ENCODE measurements at places on chromosomes 7 and 10.

GRCh38 chr7:152522571-152523067, 86.8 kb upstream of the KMT2C start:
- DNase-seq = no peak

- no peak for DNase-seq
These were observed 136.3 kb downstream of the KCNMA1 start for GRCh38 chr10:77501152-77501845.

DNA sequence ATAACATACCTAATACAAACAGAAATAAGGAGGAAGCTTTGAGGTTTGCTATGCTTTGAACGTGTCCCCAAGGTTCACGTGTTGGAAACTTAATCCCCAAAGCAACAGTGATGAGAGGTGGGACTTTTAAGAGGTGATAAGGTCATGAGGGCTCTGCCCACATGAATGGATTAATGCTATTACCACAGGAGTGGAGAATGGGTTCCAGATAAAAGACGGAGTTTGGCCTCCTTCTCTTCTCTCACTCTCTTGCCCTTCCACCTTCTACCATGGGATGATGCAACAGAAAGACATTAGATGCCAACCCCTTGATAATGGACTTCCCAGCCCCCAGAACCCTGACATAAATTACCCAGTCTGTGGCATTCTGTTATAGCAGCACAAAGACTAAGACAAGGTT, 9.6 kb downstream of the ITGB1 start:
- DNase-seq = no peak

GRCh38 chr10:125144693-125145623, 15.4 kb downstream of the CTBP2 start:
- DNase-seq = no peak

GRCh38 chr7:46565253-46566096, 644.4 kb upstream of the IGFBP3 start:
- DNase-seq = no peak

DNA sequence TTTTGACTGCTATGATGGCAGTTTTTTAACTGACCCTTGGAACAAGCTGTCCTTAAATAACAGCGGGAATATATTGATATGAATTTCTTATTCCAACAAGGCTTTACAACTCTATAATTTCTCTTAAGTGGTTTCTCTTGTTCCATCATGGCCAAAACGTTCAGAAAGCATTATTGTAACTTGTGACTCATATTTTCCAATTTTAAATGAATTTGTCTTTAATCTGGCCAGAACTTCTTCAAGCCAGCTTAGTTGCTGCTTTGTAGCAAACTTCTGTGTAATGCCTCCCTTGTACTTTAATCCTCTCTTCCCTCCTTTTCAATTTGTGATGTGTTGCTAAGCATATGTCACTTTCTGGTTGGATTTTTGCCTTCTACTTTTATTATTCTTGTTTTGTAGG, 271.9 kb downstream of the KIF20B start:
- no peak for DNase-seq

- DNase-seq = no peak
These were observed 473.0 kb upstream of the KLF6 start for GRCh38 chr10:4257939-4258465.

GRCh38 chr10:73908853-73909539, 1.9 kb upstream of the PLAU start:
- DNase-seq = no peak

DNA sequence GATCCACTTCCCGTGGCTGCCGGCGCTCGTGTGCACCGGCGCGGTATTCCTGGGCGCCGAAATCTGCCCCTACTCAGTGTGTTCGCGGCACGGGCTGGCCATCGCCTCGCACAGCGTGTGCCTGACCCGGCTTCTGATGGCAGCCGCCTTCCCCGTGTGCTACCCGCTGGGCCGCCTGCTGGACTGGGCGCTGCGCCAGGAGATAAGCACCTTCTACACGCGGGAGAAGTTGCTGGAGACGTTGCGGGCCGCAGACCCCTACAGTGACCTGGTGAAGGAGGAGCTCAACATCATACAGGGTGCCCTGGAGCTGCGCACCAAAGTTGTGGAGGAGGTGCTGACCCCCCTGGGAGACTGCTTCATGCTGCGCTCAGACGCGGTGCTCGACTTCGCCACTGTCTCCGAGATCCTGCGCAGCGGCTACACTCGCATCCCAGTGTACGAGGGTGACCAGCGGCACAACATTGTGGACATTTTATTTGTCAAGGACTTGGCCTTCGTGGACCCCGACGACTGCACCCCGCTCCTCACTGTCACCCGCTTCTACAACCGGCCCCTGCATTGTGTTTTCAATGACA, 1.3 kb downstream of the CNNM1 start:
- no peak for DNase-seq

- no peak for DNase-seq
These were observed 490.6 kb downstream of the NEBL start for GRCh38 chr10:20406281-20407104.

DNA sequence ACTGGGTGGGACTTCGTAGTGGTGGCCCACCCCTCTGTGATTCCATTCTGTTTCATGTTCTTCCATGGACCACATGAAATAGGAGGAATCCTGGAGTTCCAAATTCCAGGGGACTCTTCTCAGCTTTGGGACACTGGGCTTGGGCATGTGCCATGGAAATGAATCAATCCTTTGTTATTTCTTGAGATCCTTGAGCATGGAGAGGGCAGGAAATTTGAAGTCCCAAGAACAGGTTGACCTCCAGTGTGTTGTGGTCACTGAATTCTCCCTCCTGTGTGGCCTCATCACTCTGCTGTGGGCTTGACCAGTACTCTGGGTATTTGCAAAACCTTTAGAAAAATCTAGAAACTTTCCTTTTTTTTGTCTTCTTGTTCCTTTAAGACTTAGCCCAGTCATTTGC, 22.7 kb downstream of the TACR2 start:
- DNase-seq = no peak

DNA sequence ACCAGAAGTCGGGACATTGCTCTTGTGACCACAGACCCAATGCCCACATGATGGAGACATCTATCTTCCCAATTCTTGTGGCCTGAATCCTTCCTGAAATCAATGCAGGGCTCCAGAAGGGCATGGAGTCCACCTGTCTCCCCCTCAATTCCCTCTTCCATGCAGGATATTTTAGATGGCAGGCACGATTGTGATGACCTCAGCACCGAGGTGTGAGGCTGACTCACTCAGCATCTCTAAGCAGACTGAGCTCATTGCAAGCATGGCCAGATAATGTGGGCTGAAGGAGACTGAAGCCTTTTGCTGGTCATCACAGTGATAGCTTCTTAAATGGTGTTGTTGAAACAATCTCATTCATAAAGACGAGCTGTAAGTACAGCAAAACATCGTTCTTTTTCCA, 374.9 kb upstream of the PODXL start:
- no peak for DNase-seq

DNA sequence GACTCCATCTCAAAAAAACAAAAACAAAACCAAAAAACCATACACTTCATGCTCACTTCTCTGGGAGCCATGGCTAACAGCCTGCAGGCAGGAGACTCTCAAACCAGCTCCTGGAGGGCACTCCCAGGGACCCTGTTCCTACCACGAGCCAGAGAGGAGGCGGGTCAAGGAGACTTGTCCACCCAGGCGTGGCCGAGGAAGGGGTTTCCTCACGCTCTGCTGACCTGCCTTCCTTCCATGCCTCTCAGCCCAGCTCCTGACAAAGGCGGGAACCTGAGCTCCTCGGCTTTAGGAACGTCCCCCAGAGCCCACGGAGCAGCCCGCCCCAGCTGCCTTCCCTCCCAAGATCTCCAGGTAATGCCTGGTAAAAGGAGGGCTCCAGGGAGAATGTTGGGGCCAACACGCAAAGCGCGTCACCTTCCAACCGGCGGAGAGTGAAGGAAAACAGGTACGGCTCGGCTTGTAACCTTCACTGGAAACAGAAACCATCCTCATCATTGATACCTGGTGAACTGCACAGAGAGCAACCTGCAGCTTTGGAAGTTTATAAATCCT, 9.5 kb downstream of the GPR146 start:
- DNase-seq = no peak

DNA sequence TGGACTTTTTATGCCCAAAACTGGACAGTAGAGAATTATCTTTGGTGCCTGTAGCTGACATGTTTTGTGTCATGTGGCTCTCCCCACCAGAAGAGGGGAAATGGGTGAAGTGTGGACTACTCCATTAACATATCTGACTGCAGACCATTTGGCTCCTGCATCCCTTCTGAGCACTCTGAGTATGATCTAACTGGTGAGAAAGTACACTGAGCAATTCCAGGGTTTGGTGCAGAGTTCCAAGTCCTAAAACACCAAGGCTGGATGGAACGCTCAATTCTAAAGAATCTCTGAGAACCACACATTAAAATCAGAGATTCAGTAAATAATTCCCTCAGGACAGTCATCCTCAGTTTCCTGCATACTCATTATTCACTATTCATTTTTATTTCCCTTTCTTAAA, 22.8 kb upstream of the OSBPL3 start:
- DNase-seq = no peak

DNA sequence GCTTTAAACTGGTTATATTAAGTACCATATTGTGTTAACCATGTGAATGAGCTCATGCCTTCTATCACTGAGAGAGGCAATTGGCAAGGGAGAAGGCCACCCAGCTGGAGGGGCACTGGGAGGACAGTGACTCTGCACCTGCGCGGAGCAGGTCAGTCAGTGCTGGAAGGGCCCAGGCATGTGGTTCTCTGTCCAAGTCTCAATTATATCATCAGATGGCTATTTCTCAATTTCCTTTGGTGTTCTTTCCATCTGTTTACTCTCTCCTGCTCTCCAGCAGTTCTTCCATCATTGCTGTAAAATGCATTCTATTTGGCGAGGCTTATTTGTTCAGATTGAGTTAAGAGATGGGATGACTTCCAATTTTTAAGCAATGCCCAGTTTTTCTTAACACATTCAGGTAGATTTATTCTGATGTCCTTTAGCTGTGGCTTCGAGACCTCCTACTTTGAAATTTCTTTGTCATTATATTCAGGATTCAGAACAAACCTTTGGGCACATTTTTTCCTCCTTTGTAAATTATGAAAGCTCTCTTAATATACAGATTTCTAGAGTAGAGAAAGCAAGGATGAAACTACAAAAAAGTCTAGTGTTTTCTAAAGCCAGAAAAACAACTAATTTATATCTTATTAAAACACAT, 159.3 kb downstream of the BMPER start:
- no peak for DNase-seq

DNA sequence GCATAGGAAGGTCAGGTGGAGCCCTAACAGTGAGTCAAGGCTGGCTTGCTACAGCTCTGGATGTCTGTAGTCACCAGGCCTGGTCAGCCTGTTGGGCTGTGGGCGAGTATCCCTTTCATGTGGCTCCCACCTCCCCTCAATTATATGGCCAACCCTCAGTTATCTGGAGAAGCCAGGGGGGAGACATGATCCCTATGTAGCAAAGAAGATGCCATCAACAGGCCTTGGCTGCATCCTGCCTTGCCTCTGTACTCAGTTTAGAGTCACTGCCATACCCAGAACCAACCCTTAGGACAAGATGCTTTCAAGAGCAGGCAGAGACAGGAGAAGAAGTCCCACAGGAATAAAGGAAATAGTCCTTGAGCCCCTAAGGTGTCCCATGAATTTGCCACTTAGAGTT, 763.9 kb downstream of the GRID1 start:
- DNase-seq = no peak

All from coronary artery (tissue), 2 donors.